Amniotic epithelial cell (primary cell): ENCODE measurements at places on chromosomes 11 and 22.

DNA sequence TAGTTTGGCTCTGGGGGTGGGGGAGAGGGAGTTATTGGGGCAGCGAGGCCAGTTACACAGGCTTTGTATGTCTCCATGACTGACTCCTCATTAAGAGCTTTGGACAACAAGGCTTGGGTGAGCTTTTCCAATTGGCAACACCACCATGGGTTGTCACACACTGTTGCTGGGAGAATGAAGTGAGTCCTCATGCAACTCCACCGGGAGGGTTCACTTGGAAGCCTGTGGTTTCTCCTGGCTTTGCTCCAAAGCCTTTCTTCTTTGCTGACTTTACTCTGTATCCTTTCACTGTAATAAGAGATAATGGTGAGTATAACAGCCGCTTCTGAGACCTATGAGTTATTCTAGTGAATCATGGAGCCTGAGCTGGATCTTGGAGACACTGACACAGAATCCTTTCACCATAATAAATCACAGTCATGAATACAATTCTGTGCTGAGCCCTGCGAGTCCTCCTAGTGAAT lies 24.9 kb downstream of the EIF3F start:
- DNase-seq = peak; percentile 97

GRCh38 chr11:134401825-134402809 lies 9.9 kb downstream of the B3GAT1 start:
- DNase-seq = no peak

GRCh38 chr22:22038178-22038880 lies 55.7 kb upstream of the TOP3B start:
- peak; percentile 16 for DNase-seq

DNA sequence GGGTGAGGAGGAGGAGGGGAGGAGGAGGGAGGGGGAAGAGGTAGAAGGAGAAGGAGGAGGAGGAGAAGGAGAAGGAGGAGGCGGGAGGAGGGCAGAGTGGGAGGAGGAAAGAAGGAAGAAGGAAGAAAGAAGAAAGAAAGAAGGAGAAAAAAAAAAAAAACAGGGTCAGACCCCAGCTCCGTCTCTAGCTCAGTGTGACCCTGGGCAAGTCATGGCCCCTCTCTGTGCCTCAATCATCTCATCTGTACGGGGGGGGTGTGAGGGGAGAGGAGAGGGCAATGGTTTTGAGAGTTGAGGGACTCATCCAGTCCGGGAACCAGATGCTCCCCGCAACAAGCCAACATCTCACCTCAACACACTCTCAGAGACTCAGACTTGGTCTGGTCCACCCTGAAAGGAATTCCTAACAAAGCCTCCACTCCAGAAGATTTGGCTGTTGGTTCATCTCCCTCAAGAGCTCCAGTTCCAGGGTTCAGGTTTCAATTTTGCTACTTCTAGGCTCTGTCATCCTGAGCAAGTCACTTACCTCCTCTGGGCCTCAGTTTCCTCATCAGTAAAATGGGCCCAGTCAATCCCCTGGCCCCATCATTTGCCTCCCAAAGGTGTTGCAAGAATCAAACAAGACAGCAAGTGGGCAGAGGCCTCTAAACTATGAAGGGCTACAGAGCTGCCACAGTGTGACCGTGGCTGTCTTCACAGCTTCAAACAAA lies 7.7 kb downstream of the CARD10 start:
- DNase-seq = no peak

DNA sequence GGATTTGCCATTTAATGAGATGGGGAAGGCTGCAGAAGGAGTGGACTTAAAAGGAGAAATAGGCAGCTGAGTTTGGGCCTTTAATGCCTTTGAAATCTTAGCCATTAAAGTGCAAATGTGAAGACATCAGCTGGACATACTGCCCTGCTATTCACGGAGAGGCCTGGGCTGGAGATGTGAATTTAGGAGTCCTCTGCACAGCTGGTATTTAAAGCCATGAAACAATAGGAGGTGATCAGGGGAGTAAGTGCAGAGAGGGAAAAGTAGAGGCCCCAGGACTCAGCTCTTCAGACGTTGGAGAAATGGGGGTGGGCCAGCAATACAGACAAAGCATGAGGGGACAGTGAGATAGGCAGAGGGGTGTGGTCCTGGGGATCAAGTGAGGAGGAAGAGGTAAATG lies 16.6 kb downstream of the SLC3A2 start:
- DNase-seq = no peak

DNA sequence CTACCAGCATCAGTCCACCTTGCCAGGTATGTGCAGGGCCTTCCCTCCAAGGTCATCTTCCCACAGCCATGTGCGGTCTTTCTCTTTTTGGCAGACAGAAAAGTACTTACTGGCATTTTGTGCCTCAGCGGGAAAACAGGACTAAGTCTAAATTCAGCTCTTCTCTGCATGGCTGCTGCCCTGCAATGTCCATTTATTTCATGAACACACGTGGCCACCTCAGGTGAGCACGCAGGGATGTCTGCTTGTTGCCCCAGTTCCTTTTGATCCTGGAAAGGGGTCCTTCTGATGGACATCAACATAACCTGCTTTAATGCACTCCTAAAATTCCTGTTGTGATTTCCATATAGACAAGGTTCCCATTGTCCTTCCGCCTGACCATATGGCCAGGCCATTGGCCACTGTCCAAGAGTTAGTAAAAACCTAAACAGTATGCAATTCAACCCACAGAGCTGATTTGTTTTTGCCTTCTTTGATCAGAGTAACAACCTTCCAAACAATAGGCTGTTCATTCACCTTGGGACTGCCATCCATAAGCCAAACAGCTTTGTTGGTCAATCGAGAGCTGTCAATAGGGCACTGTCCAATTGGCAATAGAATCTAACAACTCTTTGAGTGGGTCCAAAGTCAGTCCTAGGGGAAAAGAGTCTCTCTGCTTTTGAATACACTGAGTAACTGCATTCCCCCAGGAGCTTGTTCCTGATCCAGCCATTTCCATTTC lies 5.9 kb downstream of the TREH start:
- DNase-seq = no peak

- DNase-seq = no peak
These were observed 2.9 kb upstream of the APOL3 start for GRCh38 chr22:36163497-36163896.

DNA sequence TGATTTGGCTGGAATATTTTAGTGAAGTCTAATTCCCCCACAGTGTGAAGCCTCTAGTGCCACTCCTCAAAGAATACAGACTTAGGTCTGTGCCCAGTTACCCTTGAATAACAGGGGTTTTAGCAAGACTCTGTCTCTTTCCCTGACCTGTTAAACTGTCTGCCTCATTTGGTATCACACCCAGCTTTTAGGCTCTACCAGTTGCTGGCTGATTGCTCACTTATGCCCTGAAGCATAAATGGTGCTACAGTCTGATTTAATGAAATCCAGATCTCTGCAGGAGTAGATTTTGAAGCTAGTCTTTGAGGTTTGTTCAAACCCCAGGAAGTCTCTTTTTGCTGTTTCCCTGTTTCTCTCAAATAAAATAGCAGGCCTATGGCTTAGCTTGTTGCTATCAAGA lies 45.2 kb upstream of the LIPT2 start:
- DNase-seq = no peak

DNA sequence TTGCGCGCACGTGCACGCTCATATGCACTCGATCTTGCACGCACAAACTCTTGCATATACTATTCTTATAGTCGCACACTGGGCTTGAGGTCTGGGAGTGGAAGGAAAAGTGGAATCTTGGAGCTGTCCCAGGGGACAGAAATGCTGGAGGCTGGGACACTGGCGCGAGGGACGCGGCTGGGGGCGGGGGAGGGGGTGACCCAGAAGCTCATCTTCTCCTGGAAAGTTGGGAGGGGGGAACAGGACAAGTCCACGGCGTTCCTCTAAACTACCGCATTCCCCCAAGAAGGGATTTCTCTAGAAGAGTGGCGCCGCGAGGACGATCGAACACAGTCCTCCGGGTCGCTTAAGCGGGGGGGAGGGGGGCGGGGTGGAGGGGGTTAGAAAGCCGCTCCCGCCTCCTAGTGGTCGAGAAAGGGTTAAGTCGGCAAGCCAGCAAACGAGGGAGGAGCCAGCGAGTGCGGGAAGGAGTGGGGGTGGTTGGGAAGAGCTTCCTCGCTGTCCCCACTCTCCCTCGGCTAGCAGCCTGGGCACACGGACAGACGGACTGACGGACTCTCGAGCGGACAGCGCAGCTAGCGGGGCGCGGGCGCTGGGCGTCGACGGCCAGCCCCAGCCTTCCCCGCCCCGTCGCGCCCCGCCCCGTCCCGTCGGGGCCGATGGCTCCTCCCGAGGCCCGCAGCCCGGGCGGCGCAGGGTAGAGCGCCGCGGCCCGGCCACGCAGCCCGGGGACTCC lies at the start of gene RTN4RL2:
Gene RTN4RL2 (plus strand): TSS at position 507 of the 736 bp plus-strand sequence. CDS start 338 bp downstream, outside the sequence.
- peak; percentile 32 for DNase-seq

DNA sequence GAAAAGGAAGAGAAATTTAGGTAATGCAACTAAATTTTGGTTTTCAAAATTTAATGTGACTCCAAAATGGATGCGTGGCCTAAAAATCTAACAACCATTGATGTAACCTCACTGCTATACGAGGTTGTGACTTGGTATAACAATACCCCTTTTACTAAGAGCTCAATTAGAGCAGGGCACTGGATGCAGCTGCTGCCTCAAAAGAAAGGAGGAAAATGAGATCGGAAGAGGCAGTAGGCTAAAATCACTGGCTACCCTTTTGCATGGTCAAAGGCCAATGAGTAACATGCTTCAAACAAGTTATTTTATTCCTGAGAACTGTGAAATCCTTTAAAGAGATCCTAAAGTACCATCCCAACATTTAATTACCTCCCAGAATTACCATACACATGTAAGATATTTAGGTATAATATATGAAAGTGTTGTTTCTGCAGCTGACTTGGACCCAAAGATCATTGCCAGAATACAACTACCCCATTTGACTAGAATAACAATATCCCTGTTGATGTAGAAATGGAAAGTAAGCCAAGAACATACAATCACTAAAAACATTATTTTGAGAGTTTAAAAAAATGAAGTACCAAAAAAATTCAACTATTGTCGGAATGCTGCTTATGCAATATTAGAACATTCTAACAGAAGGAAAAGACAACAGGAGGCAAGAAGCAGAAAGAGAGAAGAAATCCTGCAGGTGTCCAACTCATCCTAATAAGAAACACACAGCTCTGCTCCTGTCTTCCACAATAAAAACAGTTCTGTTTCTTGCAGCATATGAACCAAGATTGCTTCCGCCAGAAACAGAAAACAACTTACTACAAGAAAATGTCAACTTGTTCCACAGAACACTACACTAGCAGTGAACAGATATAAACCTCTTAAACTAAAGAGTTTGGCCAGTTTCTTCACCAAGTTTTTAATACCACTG lies 15.0 kb downstream of the SIK3 start:
- DNase-seq = no peak

DNA sequence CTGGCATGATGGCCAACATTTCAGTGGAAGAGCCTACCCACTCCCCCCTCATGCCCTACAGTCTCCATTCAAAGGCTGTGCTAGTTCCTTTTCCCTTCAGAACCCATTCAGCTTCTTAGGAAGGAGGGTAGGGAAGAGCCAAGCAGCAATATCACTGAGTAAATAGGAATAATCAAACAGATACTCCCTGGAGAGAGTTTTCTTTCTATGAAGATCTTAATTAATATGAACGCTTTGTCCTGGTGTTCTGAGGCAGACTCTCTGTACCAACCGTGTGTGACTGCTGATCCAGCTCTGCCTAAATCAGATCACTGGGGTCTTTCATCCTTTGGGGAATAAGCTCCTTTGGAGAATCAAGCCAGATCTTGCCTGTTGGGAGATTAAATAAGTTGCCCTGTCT lies 75.2 kb upstream of the NNMT start:
- no peak for DNase-seq

- DNase-seq = no peak
These were observed 50.0 kb upstream of the CCDC89 start for GRCh38 chr11:85735876-85736460.

GRCh38 chr11:11519184-11519583 lies 102.6 kb downstream of the GALNT18 start:
- no peak for DNase-seq

GRCh38 chr11:15577519-15577918 lies 462.8 kb downstream of the INSC start:
- peak; percentile 54 for DNase-seq

DNA sequence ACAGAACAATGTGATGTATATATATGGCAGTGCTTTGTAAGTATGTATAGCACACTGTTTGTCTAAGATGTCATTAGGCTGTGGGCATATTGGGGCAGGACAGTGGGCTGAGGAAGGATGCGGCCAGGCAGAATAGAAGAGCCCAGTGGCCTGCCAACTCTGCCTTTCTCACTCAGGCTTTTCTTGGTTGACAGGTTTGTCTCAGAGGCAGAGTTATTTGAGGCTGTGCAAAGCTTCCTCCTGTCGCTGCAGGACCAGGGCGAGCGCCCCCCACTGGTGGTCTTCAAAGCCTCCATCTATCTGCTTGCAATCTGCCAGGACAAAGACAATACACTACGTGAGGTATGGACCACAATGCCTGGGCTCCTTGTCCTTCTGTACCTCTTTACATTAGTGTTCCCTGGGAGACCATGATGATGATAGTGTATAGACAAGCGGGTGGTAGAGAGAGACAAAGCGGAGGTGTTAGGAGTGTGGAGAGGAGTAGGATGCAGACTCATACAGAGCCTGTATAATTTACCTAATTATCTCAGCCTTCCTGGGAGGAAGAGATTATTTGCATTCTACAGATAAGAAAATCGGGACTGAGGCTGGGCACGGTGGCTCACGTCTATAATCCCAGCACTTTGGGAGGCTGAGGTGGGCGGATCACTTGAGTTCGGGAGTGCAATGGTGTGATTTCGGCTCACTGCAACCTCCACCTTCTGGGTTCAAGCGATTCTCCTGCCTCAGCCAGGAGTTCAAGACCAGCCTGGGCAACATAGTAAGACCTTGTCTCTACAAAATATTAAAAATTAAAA lies 37.3 kb upstream of the CCDC134 start:
- DNase-seq = peak; percentile 21

DNA sequence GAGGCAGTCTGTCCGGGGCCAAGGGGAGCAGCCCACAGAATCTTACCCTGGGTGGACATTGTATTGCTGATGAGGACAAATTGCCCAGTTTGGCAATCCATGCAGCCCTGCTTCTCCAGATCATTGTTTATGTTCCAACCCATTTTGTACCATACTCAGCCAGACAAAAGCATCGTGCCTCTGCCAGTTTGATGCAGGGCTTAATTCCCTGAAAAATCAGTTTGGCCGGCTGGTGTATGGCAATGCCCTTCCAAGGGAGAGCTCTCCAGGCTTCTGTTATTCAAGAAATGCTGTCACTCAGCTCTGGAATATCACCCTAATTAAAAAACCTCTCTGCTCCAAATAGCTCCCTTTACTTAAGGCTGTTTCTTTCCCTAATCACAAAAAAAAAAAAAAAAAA lies 697.7 kb downstream of the TBC1D22A start:
- DNase-seq = no peak

GRCh38 chr11:48172818-48173609 lies 43.6 kb upstream of the OR4B1 start:
- peak; percentile 62 for DNase-seq

- no peak for DNase-seq
These were observed 142.8 kb downstream of the ST3GAL4 start for GRCh38 chr11:126498281-126498680.

- no peak for DNase-seq
These were observed 11.3 kb upstream of the MS4A7 start for GRCh38 chr11:60367009-60367408.

- DNase-seq = peak; percentile 89
These were observed 350.1 kb downstream of the CASP12 start for GRCh38 chr11:104547996-104548661.
